ENCODE measurements at places on chromosomes 11 and 22.

DNA sequence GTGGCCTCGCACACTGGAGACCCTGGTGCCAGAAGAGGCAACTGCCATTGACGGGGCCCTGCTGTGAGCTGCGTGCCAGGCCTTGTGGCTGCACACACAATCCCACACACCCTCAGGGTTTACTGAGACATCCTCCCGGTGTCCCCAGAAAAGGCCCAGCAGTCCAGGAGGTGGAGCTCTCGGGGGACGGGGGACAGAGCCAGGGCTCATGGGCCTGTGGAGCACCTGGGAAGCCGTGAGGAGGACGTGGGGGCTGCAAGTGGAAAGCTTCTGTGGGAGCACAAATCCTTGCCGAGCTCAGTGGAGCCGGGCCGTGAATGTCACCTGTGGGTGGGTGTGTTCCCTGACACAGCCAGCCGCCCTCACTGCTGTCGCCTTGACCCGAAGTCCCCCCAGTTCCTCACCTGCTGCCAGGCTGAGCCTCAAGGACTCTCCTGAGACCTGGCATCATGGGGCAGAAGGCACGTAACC lies 609.7 kb downstream of the TBC1D22A start:
- DNase-seq, result no peak

GRCh38 chr11:74004759-74005615 lies 3.9 kb downstream of the UCP3 start:
- DNase-seq, result no peak

DNA sequence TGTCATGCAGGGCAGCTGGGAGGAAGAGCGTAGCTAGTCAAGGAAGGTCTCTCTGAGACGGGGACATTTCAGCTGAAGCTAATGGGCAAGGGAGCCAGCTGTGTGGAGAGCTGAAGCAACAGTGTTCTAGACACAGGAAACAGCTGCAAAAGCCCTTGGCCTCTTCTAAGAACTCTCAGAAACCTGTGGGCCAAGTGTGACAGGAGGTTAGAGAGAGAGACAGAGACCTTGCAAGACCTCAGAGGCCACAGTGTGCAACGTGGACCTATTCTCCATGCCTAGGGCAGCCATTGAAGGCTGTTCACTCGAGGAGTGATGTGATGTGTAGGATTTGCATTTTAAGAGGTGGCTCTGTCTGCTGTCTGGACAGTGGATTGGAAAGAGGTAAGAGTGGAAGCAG lies 48.7 kb upstream of the TNRC6B start:
- DNase-seq, result no peak

DNA sequence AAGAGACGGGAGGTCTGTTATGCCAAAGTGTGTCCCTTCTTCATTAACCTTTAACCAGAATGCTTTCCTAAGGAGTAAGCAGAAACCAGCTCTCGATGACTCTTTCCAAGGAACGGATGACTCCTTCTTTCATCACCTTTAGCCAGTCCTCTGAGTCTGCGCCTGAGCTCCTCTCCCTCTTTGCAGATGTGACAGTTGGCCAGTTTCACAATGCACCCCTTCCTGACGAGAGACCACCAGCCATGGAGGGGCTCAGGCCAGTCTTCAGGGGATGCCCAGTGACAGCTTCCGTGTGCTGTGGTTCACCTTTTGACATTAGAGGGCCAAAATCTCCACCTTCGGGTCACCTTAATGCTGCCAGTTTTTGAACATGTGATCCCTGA lies 826.1 kb downstream of the TBC1D22A start:
- no peak for DNase-seq

GRCh38 chr11:114799476-114799875 lies 121.1 kb downstream of the NXPE2 start:
- DNase-seq, result no peak

GRCh38 chr11:130465263-130465662 lies 16.8 kb downstream of the ADAMTS15 start:
- DNase-seq, result no peak

GRCh38 chr11:126502159-126502558 lies 146.7 kb downstream of the ST3GAL4 start:
- no peak for DNase-seq

- no peak for DNase-seq
Observed at GRCh38 chr11:42840176-42840829, 471.5 kb upstream of the API5 start.

- DNase-seq, result no peak
Observed at GRCh38 chr11:75873417-75874221, 58.6 kb downstream of the UVRAG start.

DNA sequence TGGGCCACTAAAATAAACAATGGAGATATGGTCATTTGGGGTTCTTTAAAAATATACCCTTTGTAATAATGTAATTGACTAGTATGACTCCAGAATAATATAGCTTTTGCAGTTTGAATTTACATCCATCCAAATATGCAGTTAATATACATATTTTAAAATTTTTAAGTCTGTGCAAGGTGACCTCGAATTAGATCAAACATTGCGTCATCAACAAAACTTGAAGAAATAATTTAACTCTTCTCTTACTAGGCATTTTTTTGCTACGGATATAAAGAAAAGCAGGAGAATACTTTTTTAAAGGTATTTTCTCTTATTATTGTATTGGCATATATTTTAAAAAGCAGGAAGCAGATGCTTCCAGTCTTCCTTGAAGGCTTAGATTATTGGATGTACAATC lies 10.7 kb downstream of the OR51A4 start:
- no peak for DNase-seq

DNA sequence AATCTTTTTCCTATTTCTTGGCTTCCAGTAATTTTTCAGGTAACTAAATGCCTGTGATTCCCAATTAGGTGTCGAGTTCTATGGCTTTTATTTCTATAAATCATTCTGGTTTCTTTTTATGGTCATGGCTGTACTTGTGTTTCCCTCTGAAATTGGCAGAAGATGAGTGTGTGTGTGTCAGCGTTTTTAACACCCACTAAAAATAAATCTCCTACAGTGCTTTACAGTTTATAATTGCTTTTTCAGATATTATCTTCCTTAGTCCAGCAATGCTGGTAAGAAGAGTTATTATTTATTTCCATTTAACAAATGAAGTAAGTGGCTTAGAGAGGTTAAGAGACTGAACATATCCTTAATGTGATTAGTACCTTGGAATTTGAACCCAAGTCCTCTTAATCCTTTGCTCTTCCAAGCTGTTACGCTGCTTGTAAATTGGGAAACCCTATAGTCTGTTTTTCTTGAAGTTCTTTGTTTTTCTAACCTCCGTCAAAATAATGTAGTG lies 125.2 kb downstream of the TEAD1 start:
- peak; percentile 78 for DNase-seq

GRCh38 chr11:15825976-15826650 lies 530.2 kb downstream of the SOX6 start:
- no peak for DNase-seq

- DNase-seq, result no peak
Observed at GRCh38 chr11:73333640-73334383, 25.7 kb downstream of the ARHGEF17 start.

DNA sequence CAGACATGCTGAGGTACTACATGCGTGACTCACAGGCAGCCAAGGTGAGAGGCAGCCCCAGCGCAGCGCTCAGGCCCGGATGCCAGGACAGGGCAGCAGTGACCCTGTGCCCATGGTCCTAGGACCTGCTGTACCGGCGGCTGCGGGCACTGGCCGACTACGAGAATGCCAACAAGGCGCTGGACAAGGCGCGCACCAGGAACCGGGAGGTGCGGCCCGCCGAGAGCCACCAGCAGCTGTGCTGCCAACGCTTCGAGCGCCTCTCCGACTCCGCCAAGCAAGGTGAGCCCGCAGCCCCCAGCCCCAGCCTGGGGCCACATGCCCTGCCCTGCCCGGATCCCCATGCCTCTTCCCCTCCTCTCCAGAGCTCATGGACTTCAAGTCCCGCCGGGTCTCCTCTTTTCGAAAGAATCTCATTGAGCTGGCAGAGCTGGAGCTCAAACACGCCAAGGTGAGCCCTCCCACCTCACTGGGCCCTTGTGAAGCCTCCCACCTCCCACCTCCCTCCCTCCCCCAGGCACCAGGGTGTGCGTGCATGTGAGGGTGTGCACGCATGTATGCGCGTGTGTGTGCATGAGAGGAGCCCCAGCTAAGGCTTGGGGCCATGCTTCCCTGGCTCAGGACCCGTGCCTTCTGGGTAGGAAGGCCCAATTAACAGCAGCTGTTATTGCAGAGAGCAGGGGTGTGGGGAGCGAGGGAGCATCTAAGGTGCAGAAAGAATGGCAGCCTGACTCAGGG lies 5.3 kb downstream of the CFL1 start:
- no peak for DNase-seq

GRCh38 chr11:70744396-70745185 lies 346.3 kb downstream of the CTTN start:
- DNase-seq, result no peak

GRCh38 chr22:38865201-38866023 lies 6.6 kb downstream of the CBX6 start:
- DNase-seq, result no peak

GRCh38 chr11:95338430-95338991 lies 107.5 kb upstream of the SESN3 start:
- peak; percentile 97 for DNase-seq

DNA sequence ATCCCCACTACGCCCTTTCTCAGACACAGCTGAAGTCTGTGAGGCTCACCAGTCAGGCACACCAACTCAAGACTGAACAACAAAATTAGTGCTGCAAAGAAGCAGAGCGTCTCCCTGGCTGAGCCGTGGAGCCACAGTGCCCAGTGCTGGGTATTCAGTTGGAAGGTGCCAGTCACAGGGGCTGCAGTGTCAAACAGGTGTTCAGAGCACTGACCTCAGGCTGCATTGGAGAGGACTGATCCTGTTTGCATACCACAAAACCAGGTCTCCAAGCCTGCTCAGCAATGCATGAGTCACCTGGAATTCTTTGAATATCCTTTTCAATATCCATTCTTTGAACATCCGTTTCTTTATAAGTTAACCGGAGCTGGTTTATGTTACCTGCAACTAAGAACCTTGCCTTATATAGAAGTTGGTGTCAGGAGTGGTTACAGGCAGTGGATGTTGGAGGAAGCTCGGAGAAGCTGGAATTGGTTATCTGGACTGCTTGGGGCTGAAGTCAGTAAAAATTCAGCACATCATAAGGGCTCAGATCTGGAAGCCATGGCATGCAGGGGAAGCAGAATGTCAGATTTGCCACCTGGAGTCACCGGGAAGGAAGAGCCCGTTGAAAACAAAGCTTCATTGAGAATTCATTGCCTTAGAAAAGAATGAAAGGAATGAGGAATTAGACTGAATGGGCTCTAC lies 30.3 kb downstream of the PDGFB start:
- DNase-seq, result no peak

DNA sequence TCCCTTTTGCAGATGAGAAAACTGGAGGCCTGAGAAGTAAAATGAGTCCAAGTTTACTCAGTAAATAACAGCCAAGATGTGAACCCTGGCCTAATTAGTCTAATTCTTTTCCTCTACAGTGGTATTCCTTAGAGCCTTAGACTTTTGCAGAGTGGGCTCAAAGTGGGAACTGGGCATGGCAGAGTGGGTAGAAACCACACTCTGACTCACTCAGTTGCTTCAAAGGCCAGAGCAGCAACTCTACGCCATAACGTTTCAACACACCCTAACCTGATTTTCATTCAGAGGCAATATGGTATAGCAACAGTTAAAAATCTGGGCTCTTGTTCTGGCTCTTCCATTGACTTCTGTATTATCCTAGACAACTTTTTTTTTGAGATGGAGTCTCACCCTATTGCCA lies 2.8 kb downstream of the THRSP start:
- DNase-seq, result no peak

DNA sequence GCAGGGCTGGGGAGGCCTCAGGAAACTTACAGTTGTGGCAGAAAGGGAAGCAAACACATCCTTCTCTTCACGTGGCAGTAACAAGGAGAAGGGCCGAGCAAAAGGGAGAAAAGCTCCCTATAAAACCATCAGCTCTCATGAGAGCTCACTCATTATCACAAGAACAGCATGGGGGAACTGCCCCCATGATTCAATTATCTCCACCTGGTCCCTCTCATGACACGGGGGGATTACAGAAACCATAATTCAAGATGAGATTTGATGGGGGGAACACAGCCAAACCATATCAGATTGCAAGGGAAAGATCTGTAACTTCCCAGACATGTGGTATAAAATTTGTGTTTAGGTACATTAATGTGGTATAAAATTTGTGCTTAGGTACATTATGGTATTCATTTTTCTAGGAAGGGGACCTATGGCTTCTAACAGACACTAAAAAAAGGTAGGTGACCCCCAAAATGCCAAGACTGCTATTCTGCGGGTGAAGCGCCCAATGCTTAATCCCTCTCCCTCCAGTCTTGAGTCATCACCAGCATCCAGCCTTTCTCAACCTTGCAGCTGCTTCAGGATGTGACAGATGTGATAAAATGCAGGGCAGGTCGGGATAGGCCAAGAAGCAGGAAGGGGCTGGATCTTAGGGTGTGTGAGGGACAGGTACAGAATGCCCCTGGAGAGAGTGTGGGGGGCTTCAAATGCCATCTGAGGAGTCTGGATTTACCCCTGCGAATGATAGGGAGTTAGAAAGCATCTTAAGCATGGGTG lies 57.7 kb upstream of the AMPD3 start:
- DNase-seq, result no peak

GRCh38 chr11:7534042-7534378 lies 20.2 kb downstream of the PPFIBP2 start:
- no peak for DNase-seq

DNA sequence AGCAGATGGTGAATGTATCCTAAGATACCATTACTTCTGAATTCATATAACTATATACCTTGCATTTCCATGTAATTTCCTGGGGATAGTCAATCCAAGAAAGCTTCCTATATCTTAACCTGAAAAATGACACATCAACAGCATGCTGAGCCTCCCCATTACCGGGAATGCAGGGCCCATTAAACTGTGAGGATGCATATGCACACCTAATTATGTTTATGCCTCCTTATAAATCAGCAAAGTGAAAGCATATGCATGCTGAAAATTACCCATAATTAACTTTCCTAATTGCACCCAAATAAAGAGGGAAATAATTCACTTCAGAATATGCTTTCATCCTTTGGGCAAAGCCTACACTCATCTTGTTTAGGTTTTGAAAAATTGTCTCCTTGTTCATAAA lies 663.0 kb downstream of the KCNA4 start:
- DNase-seq, result peak; percentile 72

GRCh38 chr11:40882301-40882700 lies 577.2 kb downstream of the LRRC4C start:
- no peak for DNase-seq

DNA sequence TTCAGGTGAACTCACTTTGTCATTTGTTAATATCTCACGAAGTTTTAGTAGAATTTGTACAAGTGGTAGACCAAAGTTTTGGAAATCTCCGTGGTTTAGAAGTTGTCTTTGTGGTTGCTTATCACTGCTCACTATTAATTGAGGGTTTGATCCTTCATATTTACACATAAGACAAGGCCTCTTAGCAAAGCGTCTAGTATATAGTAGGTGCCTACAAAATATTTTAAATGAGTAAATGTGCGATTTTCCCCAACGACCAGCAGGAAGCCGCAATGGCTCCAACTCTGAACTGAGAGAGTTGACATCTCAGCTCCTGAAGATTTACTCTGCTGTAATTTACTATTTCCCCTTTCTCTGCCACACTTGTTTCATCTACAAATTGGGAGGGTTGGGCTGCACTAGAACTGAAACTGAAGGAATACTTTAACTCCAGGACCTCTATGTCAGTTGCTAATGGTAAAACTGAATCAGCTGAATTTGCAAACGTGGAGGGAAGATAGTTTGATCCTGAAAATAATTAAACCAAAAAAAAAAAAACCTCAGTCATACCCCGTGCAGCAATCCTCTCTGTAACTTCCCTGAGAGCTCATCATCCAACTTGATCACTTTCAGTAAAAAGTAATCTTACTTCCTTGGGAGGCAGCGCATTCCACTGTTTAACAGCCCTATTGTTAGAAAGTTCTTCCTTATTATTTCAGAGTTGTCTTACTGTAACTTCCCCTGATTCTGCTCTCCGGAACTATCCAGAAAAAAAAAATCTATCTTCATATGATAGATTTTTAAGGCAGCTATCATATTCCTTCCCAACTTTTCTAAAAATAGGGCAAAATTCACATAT lies 1.3 kb upstream of the SBF2 start:
- no peak for DNase-seq
